Lung (tissue), 17 donors: ENCODE measurements at places on chromosomes 5 and 9. TPM values are rescaled to one million over a fixed set of nuclear protein-coding genes. Genes with fewer than 3 reads are reported as not detected.
A peak's percentile ranks its signal among the peaks of the same experiment; 100 is the strongest.

GRCh38 chr5:137152616-137153015 lies 346.5 kb downstream of the SPOCK1 start:
- no peaks in the 10 kb centered on the region for H3K4me1 ChIP-seq
- peaks cover 31% of the 10 kb centered on the region for H3K27me3 ChIP-seq
- no peak overlapping the region for H3K4me3 ChIP-seq
- DNase-seq: no peak

NOXA1 gene
- total RNA-seq: 10.1 TPM

DNA sequence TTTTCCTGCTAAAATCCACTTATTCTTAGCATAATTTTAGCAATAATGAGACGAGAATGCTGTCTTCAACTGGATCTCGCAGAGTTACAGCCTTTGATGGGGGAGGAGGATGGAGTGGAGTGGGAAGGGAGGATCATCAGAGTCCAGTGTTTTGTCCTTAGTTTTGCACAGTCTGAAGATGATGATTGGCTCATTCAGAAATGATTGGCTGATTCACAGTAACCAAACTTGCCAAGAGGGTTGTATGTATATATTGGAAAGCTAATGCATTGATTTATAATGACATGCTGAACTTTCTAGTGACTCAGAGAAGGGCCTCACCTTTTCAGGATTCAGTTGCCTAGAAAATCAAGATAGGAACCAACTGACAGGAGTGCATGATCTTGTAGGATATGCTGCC lies 448.0 kb downstream of the CCDC171 start:
- H3K4me1 ChIP-seq: no peaks in the 10 kb centered on the region
- no peak for DNase-seq
- H3K27me3 ChIP-seq: no peaks in the 10 kb centered on the region
- H3K36me3 ChIP-seq: no peaks in the 10 kb centered on the region

DNA sequence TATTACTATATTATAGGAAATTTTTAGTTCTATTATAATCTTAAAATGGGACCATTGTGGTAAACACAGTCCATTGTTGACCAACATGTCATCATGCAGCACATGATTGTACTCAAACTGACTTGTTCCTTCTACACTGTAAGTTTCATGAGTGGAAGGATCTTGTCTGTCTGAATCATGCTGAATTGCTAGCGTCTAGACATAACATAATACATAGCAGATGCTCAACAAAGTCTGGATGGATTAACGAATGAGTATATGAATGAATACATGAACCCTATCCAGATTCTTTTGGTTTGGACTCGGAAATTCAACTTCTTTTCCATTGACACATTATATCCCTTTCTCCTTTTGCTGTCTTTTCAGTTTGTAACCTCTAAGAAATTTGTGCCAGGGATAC lies 429.2 kb upstream of the SGCD start:
- H3K4me3 ChIP-seq: no peak overlapping the region
- H3K27ac ChIP-seq: no peak overlapping the region
- DNase-seq: no peak
- H3K4me1 ChIP-seq: no peaks in the 10 kb centered on the region
- no peaks in the 10 kb centered on the region for H3K36me3 ChIP-seq

DNA sequence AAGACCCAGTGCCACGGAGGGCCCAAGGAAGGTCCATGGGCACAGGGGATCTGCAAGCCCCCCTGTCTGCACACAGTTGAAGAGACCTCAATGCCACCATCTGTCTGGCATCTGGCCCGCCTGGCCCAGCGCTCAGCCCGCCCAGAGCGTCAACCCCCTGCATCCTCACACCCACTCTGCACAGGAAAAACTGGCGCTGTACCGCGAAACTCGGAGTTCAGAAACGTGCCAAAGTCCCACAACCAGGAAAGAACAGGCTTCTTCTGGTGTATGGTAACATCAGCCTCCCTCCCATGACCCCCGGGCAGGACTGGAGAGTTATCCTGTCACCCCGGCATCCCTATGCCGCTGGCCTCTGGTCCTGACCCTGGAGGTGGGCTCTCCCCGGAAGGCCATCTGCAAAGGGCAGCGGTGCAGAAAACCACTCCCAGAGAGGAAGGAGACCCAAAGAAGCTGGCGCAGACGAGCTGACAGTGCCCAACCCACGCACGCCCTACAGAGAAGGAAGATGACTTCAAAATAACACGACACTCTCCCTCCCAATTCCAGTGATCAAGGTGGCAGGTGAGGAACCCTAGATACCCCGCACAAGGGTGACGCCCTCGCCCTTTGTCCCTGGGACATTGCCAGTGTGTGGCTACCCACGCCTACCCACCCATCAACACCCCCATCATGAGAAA lies 18.9 kb downstream of the VAV2 start:
- peak; percentile 23 for DNase-seq
- no peak overlapping the region for H3K27ac ChIP-seq
- no peak overlapping the region for H3K4me3 ChIP-seq
- no peaks in the 10 kb centered on the region for H3K4me1 ChIP-seq
- H3K27me3 ChIP-seq: no peaks in the 10 kb centered on the region

- no peaks in the 10 kb centered on the region for H3K27me3 ChIP-seq
- no peak overlapping the region for H3K4me3 ChIP-seq
- no peaks in the 10 kb centered on the region for H3K4me1 ChIP-seq
- H3K27ac ChIP-seq: no peak overlapping the region
Observed at GRCh38 chr5:67774786-67775185, 440.8 kb upstream of the PIK3R1 start.

- H3K36me3 ChIP-seq: peaks cover 34% of the 10 kb centered on the region
- no peaks in the 10 kb centered on the region for H3K27me3 ChIP-seq
- no peaks in the 10 kb centered on the region for H3K4me1 ChIP-seq
- no peak overlapping the region for H3K27ac ChIP-seq
- H3K4me3 ChIP-seq: no peak overlapping the region
Observed at GRCh38 chr9:95927271-95928004, 51.9 kb downstream of the ERCC6L2 start.

DNA sequence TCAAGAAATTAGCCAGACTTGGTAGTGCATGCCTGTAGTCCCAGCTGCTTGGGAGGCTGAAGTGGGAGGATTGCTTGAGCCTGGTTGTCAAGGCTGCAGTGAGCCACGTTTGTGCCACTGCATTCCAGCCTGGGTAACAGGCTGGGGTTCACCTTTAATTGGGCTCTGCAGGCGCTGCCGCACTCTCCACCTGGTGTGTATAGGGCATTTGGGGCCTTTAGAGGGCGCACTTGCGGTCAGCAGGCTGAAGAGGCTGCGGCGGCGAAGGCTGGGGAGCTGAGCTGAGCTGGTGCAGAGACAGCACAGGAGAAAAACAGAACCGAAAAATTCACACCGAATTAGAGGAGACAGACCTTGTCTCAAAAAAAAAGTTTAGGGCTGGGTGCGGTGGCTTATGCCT lies 31.2 kb downstream of the CDK7 start:
- no peaks in the 10 kb centered on the region for H3K27me3 ChIP-seq
- no peaks in the 10 kb centered on the region for H3K4me1 ChIP-seq
- H3K4me3 ChIP-seq: no peak overlapping the region
- no peak for DNase-seq
- H3K27ac ChIP-seq: no peak overlapping the region

- no peaks in the 10 kb centered on the region for H3K36me3 ChIP-seq
- no peaks in the 10 kb centered on the region for H3K4me1 ChIP-seq
- no peaks in the 10 kb centered on the region for H3K27me3 ChIP-seq
- no peak overlapping the region for H3K4me3 ChIP-seq
Observed at GRCh38 chr5:136076881-136077445, 48.2 kb downstream of the TGFBI start.

DNA sequence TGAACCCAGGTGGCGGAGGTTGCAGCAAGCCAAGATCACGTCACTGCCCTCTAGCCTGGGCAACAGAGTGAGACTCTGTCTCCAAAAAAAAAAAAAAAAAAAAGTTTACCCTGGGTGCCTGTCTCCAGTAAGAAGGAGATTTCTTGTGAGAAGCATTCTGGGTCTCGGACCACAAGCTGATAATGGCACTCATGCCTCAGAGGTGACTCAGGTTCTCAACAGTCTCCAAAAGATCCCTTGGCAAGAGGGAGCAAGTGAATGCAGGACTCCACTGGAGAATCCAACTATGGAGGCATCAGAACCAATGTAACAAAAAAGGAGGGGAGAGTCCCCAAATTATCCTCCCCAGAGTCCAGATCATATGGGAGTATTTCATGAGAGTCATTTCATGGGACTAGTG lies 106.0 kb upstream of the LRRTM2 start:
- peaks cover 5% of the 10 kb centered on the region for H3K4me1 ChIP-seq
- DNase-seq: no peak
- H3K4me3 ChIP-seq: no peak overlapping the region
- no peaks in the 10 kb centered on the region for H3K27me3 ChIP-seq
- no peaks in the 10 kb centered on the region for H3K36me3 ChIP-seq

DNA sequence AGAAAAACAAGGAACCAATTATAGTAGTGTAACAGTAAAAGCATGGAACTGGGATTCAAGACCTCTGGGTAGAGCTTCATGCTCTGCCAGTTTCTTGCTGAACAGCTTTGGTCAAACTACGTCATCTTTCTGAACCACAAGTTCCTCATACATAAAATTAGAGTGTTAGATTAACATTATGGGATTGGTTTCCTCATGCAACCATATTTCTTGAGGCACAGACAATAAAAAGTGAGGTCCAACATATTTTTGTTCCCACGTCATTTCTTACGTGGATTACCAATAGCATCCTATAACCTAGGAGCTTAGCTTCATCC lies 354.8 kb downstream of the TMEM232 start:
- H3K4me1 ChIP-seq: peaks cover 9% of the 10 kb centered on the region
- no peak overlapping the region for H3K27ac ChIP-seq
- no peak overlapping the region for H3K4me3 ChIP-seq
- DNase-seq: no peak
- H3K27me3 ChIP-seq: no peaks in the 10 kb centered on the region
- no peaks in the 10 kb centered on the region for H3K36me3 ChIP-seq

DNA sequence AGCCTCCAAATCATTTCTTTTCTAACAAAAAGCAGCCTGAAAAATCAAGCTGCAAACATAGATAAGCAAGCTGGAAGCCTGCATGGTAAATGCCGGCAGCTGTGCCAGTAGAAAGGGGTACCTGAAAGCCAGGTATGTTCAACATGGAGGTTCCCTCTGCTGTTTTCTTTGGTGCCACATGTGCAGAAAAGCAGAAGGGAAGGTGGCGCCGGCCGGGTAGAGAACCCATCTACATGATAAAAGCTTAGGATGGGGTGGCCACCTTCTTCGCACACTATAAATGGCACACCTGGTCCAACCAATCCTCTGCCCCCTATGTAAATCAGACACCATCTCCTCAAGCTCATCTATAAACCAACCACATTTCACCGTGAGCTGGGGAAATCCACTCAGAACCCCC lies 268.9 kb upstream of the IRX2 start:
- H3K27ac ChIP-seq: no peak overlapping the region
- no peak for DNase-seq
- no peak overlapping the region for H3K4me3 ChIP-seq
- no peaks in the 10 kb centered on the region for H3K36me3 ChIP-seq
- no peaks in the 10 kb centered on the region for H3K27me3 ChIP-seq

DYNC2I2 gene
- 84.8 TPM for total RNA-seq

- H3K4me1 ChIP-seq: peaks cover 6% of the 10 kb centered on the region
- H3K27me3 ChIP-seq: no peaks in the 10 kb centered on the region
- no peak overlapping the region for H3K27ac ChIP-seq
- H3K36me3 ChIP-seq: no peaks in the 10 kb centered on the region
Observed at GRCh38 chr9:100600521-100601079, 22.7 kb downstream of the CAVIN4 start.

DNA sequence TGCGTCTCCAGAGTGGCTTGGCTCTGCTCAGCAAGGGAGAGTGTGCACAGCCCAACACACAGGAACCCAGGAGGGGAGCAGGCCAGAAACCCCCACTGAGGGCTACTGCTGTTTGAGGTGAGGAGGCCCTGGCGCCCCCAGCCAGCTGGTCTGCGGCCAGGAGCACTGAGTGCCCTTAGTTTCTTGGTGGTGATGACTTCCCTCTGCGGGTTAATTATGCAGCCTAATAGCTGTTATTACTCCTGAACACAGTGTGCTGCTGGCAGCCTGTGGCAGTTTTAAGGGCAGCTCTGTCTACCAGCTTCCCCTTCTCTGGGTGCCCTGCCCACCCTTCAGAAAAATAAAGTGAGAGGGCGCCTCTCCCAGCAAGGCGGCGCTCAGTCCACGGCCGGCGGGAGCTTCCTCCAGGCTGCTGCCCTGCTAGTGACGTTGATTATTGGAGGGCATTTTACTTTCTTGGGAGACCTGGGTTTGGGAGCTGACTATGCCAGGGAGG lies 19.2 kb downstream of the GADD45G start:
- H3K27ac ChIP-seq: no peak overlapping the region
- no peaks in the 10 kb centered on the region for H3K4me1 ChIP-seq
- no peaks in the 10 kb centered on the region for H3K27me3 ChIP-seq
- H3K36me3 ChIP-seq: no peaks in the 10 kb centered on the region
- H3K4me3 ChIP-seq: no peak overlapping the region

DNA sequence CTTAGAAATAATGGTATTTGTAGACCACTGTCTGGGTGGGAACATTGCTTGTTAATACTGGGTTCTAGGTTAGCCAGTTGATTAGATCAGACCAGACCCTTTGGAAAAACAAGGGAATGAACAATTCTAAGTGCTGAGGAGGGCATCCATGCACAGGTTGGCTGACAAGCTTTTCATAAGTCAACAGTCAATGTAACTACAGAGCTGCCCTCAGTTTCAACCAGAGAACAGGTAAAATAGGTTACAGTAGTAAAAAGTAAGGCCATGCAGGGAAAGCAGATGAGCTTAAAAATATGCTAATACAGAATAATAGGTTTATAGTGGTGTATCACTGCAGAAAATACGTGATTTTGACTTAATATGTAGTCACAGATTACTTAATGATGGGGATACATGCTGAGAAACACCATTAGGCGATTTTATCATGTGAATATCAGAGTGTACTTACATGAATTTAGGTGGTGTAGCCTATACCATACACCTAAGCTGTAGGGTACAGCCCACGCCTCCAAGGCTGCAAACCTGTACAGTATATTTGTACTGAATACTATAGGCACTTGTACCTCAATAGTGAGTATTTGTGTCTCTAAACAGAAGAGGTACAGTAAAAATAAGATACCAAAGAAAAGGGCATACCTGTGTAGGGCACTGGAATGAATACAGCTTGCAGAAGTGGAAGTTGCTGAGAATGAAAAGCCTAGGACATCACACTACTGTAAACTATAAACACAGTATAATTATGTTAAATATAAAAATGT lies 6.1 kb upstream of the FGF18 start:
- no peak overlapping the region for H3K4me3 ChIP-seq
- peaks cover 23% of the 10 kb centered on the region for H3K36me3 ChIP-seq
- DNase-seq: no peak
- H3K27me3 ChIP-seq: no peaks in the 10 kb centered on the region

SLC6A7 gene
- 0.06 TPM for total RNA-seq

JAKMIP2 gene
- total RNA-seq: 3.8 TPM

GRCh38 chr5:129935626-129936025 lies 31.4 kb downstream of the CHSY3 start:
- no peak for DNase-seq
- H3K27me3 ChIP-seq: no peaks in the 10 kb centered on the region
- H3K4me3 ChIP-seq: no peak overlapping the region
- H3K36me3 ChIP-seq: no peaks in the 10 kb centered on the region
